ENCODE measurements at places on chromosomes 4 and X. TPM values are rescaled to one million over a fixed set of nuclear protein-coding genes. Genes with fewer than 3 reads are reported as not detected.

The HPGDS gene
- 4.8 TPM for total RNA-seq

- DNase-seq: peak; percentile 52
Observed at GRCh38 chr4:159266981-159267868, 164.3 kb downstream of the RAPGEF2 start.

DNA sequence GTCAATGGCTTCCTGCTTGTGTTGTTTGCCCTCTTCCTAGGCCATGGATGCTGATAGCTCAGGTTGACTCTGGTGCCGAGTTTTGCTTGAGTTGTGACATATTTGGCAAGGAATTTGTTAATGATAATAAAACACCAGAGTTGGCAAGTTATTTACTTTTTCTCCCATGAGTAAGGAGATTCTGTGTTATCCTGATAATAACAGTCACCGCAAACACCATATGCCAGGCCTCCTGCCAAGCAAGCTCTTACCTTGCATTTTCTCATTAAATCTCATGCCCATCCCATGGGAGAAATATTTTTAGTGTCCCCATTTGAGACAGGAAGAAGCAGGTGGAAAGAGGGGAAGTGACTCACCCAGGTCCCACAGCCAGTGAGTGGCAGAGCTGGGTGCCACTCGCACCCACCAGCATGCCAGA, 67.4 kb upstream of the CLCN4 start:
- no peak for DNase-seq

DNA sequence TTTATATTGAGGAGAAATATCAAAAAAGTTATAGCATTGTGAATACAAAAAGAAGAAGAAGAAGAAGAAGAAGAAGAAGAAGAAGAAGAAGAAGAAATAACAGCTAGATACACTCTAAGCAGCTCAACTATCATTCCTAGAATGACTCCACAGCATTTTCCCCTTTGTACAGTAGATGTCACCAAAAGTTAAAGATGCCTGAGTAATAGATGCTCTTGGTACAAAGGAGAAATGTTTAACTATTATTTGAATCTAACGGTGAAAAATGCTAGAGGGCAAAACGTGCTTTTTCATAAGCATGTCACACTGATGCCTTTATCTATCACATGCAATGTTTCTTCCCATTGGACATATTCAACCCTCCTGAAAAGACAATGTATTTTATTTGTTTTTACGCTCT, 178.4 kb upstream of the GPRIN3 start:
- peak; percentile 17 for DNase-seq

The GAGE12F gene
- total RNA-seq: not detected

GRCh38 chr4:139419388-139419914, 34.5 kb upstream of the RAB33B start:
- DNase-seq: no peak

DNA sequence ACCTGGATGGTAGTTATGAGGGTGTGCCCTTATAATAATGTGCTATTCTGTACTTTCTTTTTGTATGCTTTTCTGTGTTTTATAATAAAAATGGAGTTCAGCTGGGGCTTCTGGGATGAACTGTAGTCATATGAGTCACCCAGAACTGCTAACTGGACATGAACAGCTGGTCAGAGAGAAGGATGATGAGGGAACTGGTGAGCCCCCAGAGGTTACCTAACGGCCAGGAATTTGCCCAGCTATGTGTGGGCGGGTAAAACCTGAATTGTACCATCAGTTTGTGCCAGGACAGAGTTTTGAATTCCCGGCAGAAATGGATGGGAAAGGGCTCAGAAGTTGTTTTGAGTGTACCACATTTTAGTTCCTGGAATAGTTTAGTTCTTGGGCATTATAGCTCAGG, 138.0 kb upstream of the USP9X start:
- no peak for DNase-seq

The CACNA1F gene
- 0.73 TPM for total RNA-seq

GRCh38 chr4:112199041-112199440, 32.5 kb upstream of the AP1AR start:
- no peak for DNase-seq

- no peak for DNase-seq
Observed at GRCh38 chr4:29311247-29311646, 1408.9 kb upstream of the PCDH7 start.

DNA sequence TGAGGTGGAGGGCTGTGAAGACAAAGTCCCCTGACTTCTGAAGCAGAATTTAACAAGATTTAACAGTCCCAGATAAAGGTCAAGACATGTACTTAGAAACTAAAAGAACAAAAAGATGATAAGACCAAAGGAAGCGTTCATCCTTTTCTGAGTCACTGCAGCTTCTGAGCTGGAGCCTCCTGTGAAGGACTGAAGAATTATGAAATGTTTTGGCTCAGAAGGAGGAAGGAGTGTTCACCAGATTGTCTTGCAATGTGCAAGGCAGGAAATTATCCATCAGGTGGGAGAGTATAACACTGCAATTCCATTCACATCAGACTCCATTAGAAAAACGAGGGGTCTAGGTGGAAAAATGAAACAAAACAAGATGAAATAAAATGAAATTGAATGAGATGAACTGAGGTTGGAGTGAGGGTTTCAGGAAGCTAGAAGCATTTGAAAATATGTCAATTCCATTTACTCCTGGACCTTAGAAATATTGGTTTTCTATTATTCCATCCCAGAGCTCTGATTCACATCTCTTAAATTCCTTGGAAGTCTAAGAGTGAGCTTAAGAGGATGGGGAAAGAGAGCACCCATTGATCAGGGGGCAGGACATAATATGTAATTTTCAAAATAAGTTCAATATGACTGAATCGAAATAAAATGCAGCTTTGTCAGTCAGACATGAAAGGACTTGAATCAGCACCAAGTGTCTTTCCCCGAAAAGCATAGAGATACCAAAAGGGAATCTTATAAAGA, 186.1 kb upstream of the LNX1 start:
- no peak for DNase-seq

DNA sequence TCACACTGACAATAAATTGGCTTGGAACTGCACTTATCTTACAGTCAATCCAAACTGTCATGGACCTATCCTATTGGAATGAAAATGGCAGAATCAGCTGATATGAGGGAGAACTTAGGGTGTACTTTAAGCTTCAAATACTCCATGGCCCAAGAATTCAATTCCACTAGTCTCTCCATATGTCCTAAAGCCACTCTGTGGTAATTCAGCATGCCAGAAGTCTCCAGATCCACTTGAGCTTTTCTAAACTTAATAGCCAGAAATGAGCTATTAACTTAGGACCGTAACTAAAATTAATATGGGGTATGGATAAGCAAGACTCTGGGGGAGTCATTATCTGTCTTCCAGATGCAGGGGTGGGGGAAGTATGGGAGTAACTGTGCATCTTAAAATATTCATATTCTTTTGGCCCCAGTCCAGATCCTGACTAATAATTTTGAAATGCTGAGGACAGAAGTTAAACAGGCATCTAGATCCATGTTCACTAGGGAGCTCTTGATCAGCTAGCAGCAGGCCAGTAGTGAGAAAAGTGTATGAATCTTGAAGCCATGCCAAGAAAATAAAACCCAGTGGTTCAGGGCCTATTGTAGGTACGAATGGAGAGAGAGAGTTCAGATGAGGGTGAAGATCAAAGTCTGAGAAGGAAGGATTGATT, 167.6 kb downstream of the DKK2 start:
- DNase-seq: no peak

The NAT8L gene
- 0.23 TPM for total RNA-seq

- DNase-seq: no peak
Observed at GRCh38 chr4:25637581-25638220, 17.9 kb upstream of the SLC34A2 start.

GRCh38 chr4:105909787-105910281, 14.6 kb downstream of the NPNT start:
- DNase-seq: no peak

The ARHGEF6 gene
- 18.0 TPM for total RNA-seq

- no peak for DNase-seq
Observed at GRCh38 chr4:174674305-174674840, 152.1 kb upstream of the HPGD start.

The CETN2 gene
- 33.5 TPM for total RNA-seq

- DNase-seq: no peak
Observed at GRCh38 chr4:176614793-176615192, 177.9 kb downstream of the VEGFC start.

DNA sequence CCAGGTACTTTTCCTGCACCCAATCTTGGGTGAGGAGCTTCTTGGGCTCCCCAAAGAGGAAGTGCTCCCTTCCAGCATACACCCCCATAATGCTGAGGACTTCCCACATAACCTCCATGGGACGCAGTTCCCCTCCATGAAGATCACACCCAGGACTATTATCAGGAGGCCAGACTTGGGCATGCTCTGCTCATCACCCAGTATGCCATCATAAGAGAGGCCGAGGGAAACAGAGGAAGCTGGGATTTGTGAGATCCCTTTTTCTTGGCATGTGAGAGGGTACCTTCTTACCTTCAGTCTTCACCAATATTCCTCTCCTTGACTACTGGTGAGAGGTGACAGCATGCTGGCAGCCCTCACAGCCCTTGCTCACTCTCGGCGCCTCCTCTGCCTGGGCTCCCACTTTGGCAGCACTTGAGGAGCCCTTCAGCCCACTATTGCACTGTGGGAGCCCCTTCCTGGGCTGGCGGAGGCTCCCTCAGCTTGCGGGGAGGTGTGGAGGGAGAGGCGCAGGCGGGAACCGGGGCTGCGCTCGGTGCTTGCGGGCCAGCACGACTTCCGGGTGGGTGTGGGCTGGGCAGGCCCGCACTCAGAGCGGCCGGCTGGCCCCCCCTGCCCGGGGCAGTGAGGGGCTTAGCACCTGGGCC, 15.7 kb upstream of the HSFX1 start:
- DNase-seq: no peak
